ENCODE measurements at places on chromosomes 1 and 21. TPM values are rescaled to one million over a fixed set of nuclear protein-coding genes. Genes with fewer than 3 reads are reported as not detected.

DNA sequence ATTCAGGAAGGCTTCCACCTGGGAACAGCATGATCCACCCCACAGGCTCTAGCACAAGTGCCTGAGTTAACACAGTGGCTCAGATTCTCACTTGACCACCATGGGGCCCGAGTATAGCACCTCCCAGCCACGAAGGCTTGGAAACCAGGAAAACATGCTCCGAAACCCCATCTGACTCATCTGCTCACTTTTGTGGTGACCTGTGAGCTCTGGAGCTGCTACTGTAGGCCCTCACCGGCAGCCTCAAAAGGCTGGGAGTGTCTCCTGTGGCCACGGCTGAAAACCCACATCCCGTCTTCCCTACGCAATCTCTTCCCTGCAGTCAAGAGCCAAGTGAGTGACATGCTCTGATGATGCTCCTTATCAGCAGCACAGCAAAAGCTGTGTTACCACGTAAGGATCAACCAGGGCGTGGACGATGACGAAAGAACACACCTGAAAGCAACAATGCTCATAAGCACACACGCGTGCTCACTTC, 81.4 kb downstream of the TGFBR3 start:
- H3K27me3 ChIP-seq = no peaks in the 10 kb centered on the region
- H3K36me3 ChIP-seq = no peaks in the 10 kb centered on the region
- DNase-seq = peak; percentile 7
- H3K4me1 ChIP-seq = peaks cover 13% of the 10 kb centered on the region

DNA sequence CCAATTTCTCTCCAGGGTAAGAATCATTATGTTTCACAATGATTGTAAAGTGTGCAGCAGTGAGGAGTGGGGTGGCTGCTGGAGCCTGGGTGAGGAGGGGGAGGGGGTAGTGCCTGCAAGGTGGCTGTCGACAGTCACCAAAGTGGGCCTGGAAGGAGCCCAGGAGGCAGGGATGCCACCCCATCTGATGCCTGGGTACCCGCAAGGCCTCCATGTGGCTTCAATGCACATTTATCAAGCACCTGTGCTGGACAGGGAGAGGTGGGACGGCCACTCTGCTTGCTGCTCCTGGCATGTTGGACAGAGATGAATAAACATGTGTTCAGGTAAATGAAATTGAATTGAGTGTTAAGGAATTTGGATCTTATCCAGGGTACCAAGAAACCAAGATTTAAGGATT, 78.8 kb upstream of the DISP3 start:
- no peaks in the 10 kb centered on the region for H3K4me1 ChIP-seq
- DNase-seq = no peak
- H3K27me3 ChIP-seq = no peaks in the 10 kb centered on the region
- H3K36me3 ChIP-seq = no peaks in the 10 kb centered on the region
- H3K27ac ChIP-seq = no peak overlapping the region

DNA sequence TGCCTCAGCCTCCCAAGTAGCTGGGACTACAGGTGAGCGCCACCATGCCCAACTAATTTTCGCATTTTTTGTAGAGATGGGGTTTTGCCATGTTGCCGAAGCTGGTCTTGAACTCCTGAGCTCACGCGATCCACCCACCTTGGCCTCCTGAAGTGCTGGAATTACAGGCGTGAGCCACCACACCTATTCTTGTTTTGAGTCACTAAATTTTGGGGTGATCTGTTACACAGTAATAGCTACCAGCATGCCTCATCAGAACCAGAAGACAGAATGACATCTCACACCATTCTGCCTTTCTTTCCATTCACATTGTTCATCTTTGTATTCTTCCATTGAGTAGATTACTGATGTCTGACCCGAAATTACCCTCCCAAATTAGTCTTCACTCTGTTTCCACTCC, 9.1 kb downstream of the RHBDL2 start:
- no peaks in the 10 kb centered on the region for H3K27me3 ChIP-seq
- no peak overlapping the region for H3K27ac ChIP-seq
- H3K4me1 ChIP-seq = no peaks in the 10 kb centered on the region
- H3K4me3 ChIP-seq = no peak overlapping the region

GRCh38 chr1:8892026-8892425, 13.5 kb upstream of the ENO1 start:
- H3K4me1 ChIP-seq = no peaks in the 10 kb centered on the region
- no peaks in the 10 kb centered on the region for H3K27me3 ChIP-seq
- no peak overlapping the region for H3K27ac ChIP-seq
- no peaks in the 10 kb centered on the region for H3K36me3 ChIP-seq

DNA sequence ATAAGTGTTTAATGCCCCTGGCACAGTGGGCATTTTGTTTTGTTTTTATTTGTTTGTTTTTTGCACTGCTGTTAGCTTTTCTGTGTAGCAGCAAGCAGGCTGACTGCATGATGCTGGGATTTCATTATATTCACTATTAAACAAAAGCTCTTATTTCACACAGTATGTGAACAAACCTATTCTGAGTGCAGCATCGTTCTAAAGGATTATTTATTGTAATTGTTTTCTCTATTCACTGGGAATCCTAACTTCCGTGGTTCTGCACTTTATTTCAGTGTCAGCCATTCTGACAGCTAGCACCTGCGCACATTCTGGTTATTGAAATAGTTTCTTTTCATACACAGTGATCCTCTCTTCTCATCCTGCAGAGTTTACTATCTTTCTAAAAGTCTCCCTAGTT, 595.0 kb downstream of the NEGR1 start:
- no peak overlapping the region for H3K27ac ChIP-seq
- no peaks in the 10 kb centered on the region for H3K4me1 ChIP-seq
- no peak for DNase-seq
- no peaks in the 10 kb centered on the region for H3K36me3 ChIP-seq

GRCh38 chr1:80536461-80536860, 1264.3 kb upstream of the ADGRL2 start:
- no peak overlapping the region for H3K4me3 ChIP-seq
- H3K36me3 ChIP-seq = no peaks in the 10 kb centered on the region
- no peaks in the 10 kb centered on the region for H3K4me1 ChIP-seq
- no peak overlapping the region for H3K27ac ChIP-seq
- DNase-seq = no peak

GRCh38 chr1:186078245-186078644, 296.8 kb downstream of the TPR start:
- peaks cover 8% of the 10 kb centered on the region for H3K4me1 ChIP-seq
- no peaks in the 10 kb centered on the region for H3K36me3 ChIP-seq
- DNase-seq = no peak
- H3K27me3 ChIP-seq = no peaks in the 10 kb centered on the region

DNA sequence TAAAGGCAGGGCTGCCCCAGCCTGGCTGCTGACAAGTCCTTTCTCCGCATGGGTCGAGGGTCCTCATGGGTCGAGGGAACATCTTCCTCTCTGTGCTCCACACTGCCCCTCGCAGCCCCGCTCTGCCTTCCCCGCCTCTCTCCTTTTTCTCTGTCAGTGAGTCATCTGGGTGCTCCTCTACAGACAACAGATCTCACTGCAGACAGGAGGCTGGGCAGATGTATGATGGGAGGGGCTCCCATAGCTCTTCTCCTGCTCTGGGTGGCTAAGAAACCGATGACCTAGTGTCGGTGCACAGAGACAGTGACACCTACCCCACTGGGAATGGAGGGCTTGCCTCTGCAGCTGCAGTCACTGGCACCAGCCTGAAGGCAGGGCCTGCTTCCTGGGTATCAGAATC, 5.5 kb downstream of the KCNA10 start:
- no peak overlapping the region for H3K27ac ChIP-seq
- DNase-seq = no peak
- no peaks in the 10 kb centered on the region for H3K36me3 ChIP-seq
- H3K4me1 ChIP-seq = no peaks in the 10 kb centered on the region
- H3K4me3 ChIP-seq = no peak overlapping the region

DNA sequence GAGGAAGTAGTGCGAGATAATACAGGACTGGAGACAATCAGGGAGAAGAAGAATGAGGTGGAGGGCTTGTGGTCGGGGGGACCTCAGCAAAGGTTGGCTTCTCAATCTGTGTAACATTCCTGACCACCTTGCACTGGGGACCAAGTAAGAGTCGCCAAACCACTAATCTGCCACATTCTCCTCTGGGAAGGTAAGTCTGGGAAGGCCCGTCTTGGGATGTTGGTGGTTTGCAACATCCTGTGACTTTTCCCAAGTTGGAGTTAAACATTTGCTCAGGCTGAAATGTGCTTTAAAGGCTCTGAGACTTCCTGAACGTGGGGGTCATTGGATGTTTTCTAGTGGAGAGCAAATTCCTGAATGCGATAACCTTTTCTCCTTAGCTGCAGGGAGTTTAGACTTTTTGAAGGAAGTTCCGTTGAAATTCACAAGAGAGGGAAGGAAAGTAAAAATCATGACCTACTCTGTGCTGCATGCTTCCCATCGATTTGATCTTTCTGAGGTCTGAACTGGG, 325.9 kb downstream of the RPS6KC1 start:
- no peak for DNase-seq
- no peaks in the 10 kb centered on the region for H3K4me1 ChIP-seq
- H3K4me3 ChIP-seq = no peak overlapping the region
- H3K27ac ChIP-seq = no peak overlapping the region
- H3K36me3 ChIP-seq = no peaks in the 10 kb centered on the region
- H3K27me3 ChIP-seq = no peaks in the 10 kb centered on the region

- no peaks in the 10 kb centered on the region for H3K36me3 ChIP-seq
- no peak overlapping the region for H3K4me3 ChIP-seq
- H3K27me3 ChIP-seq = no peaks in the 10 kb centered on the region
- H3K4me1 ChIP-seq = no peaks in the 10 kb centered on the region
- no peak overlapping the region for H3K27ac ChIP-seq
- DNase-seq = no peak
These were observed 3.6 kb upstream of the ABCA4 start for GRCh38 chr1:94124538-94124937.

DNA sequence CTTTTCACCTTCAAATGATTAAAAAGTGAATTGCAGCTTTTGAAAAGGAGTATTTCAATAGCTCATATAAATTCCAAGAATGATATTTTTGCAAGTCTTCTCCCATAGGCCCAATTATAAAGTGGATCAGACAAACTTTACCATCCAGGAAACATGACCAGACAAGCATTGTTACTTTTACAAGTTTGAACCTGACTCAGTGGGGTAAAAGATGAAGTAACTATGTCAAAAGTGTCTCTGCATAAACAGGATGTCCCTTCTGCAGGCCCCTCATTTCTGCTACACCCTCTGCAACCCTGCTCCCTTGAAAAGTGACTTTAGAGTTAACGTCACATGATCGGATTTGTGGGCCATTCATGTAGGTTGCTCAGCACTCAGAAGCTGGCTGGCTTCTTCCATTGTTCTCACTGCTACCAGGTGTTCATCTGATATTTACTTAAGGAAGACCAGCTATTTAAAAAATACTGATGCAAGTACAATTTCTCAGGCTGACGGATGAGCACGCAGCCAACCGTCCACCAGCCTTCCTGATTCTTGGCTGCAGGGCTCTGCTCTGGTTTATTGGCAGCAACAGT, 32.3 kb downstream of the URB1 start:
- no peak for DNase-seq
- H3K27me3 ChIP-seq = no peaks in the 10 kb centered on the region
- H3K36me3 ChIP-seq = peaks cover 89% of the 10 kb centered on the region
- no peaks in the 10 kb centered on the region for H3K4me1 ChIP-seq
- H3K4me3 ChIP-seq = no peak overlapping the region
- no peak overlapping the region for H3K27ac ChIP-seq

DNA sequence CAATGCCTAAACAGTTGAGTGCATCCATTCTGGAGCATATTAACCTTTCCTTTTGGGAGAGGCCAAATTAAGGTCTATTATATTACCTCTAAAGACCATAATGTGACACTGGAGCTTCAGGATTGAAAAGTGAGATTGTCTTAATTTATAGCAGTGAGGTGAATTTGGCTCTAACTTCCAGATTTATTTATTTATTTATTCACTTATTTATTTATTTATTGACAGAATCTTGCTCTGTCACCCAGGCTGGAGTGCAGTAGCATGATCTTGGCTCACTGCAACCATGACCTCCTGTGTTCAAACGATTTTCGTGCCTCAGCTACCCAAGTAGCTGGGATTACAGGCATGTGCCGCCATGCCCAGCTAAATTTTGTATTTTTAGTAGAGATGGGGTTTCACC, 19.1 kb downstream of the ZCCHC17 start:
- no peak overlapping the region for H3K27ac ChIP-seq
- H3K4me3 ChIP-seq = no peak overlapping the region
- H3K4me1 ChIP-seq = no peaks in the 10 kb centered on the region
- no peaks in the 10 kb centered on the region for H3K27me3 ChIP-seq
- H3K36me3 ChIP-seq = peaks cover 19% of the 10 kb centered on the region

- H3K4me1 ChIP-seq = peaks cover 14% of the 10 kb centered on the region
- no peak for DNase-seq
- H3K36me3 ChIP-seq = no peaks in the 10 kb centered on the region
- H3K27ac ChIP-seq = no peak overlapping the region
- H3K27me3 ChIP-seq = peaks cover 27% of the 10 kb centered on the region
These were observed 41.7 kb downstream of the UMODL1 start for GRCh38 chr21:42112857-42113256.

Gene SHISAL2A
- 91.0 TPM for total RNA-seq

Gene RNU1-3
- total RNA-seq = 4,541 TPM

Gene TACSTD2
- not detected for total RNA-seq

Gene INAVA
- 0.34 TPM for total RNA-seq

Gene PLA2G2A
- total RNA-seq = not detected

Gene SPRR2A
- not detected for total RNA-seq
